Activated CD8-positive, alpha-beta memory T cell treated with anti-CD3 and anti-CD28 coated beads for 1 hour (primary cell): ENCODE measurements at places on chromosomes 4 and X.

GRCh38 chr4:28436191-28437080 lies 1575.8 kb downstream of the STIM2 start:
- DNase-seq: no peak

DNA sequence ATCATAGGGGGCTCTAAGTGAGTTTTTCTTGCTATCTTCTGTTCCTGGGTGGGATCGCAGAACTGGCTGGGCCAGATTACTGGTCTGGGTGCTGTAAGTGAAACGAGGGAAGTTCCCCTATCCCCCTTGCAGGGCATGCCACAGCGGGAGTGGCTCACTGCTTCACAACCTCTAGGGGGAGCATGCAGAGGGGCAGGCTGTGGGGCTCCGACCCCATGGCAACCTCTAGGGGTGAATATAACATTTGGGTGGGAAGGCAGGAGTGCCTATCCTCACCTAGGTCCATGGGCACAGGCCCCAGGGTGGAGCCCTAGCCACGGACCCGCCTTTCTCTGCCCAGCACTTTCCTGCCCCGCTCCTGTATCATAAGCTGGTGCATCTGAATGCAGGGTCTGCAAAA lies 1.7 kb upstream of the RRAGB start:
- no peak for DNase-seq

- no peak for DNase-seq
Measured at GRCh38 chr4:2259541-2260343, 2.2 kb downstream of the MXD4 start.

DNA sequence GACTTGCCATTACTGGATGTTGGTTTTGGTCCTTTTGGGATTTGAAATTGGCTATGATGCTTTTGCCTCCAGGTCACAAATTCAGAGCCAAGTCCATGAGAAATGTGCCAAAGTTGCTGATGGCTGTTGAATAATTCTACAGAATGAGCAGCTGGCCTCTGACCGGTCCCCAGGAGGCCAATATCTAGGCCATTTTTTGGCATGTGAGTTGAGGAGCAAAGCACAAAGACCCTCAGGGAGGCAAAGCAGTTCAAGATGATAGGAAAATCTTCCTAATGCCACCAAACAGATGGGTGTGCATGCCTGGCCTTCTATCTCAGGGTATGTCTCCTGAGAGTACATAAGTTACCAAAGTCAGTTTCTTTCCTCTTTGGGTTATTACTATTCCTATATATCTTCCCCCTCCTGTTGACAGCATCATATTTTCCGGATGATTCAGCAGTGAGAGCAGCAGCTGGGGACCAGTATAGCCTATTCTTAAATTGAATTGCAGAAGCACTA lies 44.4 kb downstream of the SEL1L3 start:
- no peak for DNase-seq

- no peak for DNase-seq
Measured at GRCh38 chrX:19739683-19740082, 147.7 kb downstream of the SH3KBP1 start.

DNA sequence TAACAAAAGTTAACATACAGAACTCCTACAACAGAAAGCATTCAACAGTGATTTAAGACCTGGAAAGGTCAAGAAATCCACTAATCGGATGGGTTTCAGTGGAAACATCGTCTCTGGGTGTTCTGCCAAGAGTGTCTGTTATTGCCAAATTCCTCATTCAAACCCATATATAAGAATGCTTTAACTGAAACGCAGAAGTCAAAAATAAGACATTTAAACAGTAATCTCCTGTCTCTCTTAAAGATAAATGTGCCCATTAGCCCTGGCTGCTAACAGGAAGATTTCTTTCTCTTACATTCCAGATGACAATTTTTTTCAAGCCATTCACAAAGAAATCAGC lies 31.5 kb downstream of the DCTD start:
- no peak for DNase-seq

GRCh38 chr4:37917388-37917787 lies 26.5 kb downstream of the TBC1D1 start:
- no peak for DNase-seq

- DNase-seq: no peak
Measured at GRCh38 chrX:44071847-44072551, 98.8 kb upstream of the NDP start.

DNA sequence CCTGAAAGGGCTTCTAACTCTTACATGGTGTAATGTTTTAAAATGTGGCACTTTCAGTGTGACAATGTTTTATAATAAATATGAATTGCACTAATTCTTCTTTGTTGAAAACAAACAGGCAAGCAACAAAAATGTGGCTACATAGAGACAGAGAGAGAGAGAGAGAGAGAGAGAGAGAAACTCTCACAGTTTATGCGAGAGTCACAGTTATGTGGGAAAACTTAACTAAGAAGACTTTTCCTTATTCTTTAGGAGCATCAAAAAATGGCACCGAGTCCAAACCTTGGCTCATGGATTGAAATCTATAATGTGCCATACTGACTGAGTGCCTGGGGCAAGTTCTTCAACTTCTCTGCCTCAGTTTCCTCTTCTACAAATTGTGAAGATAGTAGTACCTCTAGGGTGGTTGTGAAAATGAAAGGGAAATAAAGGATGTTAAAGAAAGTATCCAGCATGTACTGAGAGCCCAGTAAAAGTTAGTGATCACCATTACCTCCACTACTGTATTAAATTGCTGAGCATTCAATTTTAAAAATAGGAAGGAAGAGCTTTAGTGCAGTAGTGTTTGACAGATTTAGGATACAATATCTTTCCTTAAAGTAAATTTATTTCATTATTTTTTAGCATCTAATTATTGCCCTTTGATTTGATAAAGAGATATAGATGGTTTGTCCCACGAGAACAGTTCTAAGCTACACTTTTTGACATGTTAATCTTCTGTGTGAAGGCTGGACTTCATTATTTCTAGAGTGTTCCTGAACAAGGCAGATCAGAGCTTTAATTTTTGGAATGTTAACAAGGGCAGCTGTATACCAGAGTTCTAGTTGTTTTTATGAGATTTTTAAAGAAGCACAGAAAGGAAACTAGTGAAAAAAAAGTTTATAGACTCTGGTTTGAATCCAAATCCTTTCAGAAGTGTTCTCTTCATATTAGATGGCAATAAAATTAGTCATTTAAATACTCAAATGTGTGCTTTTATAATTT lies 187.5 kb upstream of the ANK2 start:
- no peak for DNase-seq

- peak; percentile 16 for DNase-seq
Measured at GRCh38 chr4:170047771-170048354, 21.7 kb upstream of the MFAP3L start.

- no peak for DNase-seq
Measured at GRCh38 chr4:182062936-182063335, 180.3 kb upstream of the TENM3 start.

GRCh38 chr4:151165205-151166000 lies 66.0 kb downstream of the RPS3A start:
- DNase-seq: no peak

DNA sequence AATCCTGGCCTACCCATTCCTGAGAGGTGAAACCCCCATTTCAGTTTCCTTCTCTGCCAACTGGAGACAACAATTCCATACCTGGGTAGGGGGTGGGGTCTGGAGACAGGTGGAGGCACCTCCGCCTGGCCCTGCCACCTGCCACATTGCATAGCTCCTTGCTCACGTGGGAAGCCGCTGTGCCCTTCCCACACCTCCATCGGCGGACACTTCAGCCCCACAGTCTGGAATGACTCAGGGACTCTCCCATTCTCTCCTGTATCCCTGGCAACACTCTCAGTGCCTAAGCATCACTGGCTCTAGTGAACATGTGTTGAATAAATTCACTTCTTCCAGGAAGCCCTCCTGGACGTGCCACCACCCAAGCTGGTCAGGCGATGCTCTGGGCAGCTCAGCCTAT lies 21.7 kb downstream of the PPP2R2C start:
- DNase-seq: no peak

GRCh38 chr4:3786196-3786869 lies 20.1 kb downstream of the ADRA2C start:
- no peak for DNase-seq

GRCh38 chr4:140533951-140534480 lies 10.0 kb downstream of the ELMOD2 start:
- no peak for DNase-seq

- DNase-seq: no peak
Measured at GRCh38 chrX:153708415-153708814, 15.8 kb downstream of the BCAP31 start.

GRCh38 chr4:92368653-92369052 lies 64.9 kb downstream of the GRID2 start:
- no peak for DNase-seq

GRCh38 chrX:23884427-23885024 lies 23.2 kb downstream of the APOO start:
- DNase-seq: no peak

DNA sequence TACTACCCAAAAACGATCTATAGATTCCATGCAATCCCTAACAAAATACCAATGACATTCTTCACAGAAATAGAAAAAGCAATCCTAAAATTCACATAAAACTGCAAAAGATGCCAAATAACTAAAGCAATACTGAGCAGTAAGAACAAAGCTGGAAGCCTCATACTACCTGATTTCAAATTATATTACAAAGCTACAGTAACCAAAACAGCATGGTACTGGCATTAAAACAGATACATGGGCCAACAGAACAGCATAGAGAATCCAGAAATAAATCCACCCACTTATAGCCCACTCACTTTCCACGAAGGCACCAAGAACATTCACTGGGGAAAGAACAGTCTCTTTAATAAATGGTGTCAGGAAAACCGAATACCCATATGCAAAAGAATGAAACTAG lies 74.7 kb downstream of the PHF8 start:
- DNase-seq: no peak

DNA sequence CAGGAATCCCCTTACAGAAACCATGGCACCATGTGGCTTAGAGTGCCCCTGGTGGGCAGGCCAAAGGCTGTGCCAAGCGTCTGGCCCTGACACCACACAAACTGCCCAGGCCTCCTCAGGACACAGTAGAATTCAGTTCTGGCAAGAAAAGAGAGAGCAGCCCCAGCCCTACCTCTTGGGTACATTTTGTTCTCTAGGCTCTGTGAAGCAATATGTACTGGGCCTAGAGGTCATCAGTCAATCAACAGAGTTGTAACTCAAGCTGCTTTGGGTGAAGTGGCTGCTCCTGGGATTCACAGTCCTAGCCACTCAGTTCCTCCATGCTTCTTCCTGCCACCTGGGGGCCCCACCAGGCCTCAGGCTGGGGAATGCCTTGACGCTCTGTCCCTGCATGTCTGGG lies 158.1 kb upstream of the MAMLD1 start:
- no peak for DNase-seq

DNA sequence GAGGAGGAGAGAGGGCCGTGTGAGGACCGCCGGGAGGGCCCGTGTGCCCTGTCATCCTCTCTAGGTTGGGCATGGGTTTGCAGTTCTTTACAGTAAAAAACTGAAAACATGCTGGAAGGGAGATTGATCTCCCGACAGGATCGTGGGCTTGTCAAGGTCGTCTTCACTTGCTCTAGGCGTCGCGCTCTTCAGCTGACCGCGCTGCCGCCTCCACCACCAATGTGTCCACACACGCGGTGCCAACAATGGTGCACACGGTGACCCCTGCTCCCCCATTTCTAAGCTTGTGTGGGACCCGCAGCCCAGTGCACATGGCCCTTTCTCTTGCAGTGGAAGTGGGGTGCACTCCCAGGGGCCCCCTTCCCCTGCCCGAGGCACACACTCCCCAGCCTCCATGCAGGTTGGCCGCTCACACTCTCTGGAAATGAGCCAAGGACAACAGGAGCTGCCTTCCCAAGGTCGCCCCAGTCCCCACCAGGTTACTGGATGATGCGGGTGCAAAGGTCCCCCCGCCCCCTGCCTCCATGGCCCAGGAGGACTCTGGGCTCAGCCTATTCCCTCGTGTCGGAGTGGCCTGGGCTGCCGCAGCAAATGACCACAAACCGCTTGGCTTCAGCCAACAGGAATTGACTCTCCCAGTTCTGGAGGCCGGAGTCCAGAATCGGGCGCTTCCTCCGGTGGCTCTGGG lies 1.7 kb upstream of the ZFP92 start:
- DNase-seq: no peak

GRCh38 chr4:17316566-17316965 lies 195.3 kb downstream of the QDPR start:
- DNase-seq: no peak

DNA sequence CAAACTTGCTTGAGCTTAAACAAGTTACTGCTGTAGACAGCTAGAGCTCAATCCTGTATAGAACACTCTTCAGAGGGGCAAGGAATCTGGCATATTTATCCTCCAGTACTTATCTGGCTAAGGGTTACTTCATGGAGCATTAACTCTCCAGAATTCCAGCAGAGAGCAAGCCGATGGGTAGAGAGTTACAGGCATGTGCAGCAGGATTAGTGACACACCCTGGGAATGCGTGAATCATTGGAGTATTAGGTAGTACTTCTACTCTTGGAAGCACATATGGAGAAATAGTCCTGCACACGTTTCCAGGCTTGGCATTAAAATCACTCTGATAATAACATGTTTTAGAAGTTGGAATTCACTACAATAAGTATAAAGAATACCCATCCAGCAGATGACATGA lies 35.4 kb downstream of the GRXCR1 start:
- no peak for DNase-seq

DNA sequence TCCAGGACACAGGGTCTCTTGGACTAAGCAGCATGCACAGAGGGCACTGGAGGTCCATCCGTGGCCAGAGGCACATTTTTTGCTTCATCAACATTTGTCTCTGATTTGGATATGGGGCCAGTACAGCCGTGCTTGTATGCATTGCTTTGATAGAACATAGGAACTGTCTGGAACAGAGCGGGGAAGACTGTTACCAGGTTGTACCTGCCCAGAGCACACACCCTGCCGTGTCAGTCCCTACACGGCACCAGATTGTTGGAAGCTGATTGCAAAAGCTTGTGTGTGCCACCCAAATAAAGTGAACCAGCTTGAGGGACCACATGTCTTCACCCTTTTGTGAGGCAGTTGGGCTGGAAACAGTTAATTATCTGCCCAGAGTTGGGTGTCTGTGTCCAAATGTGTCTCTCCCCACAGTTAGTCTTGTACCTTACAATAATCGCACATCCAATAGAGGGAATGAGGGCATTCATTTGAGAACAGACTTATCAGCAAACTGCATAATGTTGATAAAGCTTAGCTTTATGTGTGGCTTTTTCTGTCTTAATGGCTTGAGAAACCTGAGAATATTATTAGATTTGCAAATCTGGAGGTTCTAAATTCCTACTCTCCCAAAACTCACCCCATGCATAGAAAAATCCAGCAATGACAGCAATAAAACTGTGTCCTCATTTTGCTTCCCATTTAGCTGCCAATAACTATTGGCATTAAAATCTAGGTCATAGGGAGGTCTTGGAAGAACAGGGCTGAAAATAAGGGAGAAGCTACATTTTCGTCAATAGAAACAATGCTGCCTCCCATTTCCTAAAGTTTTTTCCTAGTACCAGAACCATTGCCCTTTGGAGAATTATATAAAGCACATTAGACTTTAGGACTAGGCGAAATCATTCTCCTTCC lies 21.2 kb downstream of the KLF3 start:
- no peak for DNase-seq

DNA sequence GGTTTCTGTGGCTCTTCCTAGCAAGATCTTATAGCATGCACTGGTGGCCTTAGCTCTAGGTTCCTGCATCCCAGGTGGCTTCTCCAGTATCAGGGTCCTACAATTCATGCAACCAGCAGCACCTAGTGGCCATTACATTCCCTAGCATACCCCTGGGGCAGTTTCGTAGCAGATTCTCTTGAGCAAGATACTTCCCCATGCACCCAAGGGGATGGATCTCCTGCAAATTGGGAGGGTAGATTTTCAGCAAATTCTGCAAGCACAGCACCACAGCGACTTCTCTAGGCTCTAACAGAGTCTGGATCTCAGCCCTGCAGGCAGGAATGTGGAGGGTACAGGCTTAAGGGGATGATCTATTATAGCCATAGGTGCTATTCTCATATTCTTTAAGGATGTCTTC lies 13.1 kb upstream of the SLC9B1 start:
- no peak for DNase-seq
